Activated CD4-positive, CD25-positive, alpha-beta regulatory T cell (primary cell): ENCODE measurements at places on chromosomes 12 and 14.

DNA sequence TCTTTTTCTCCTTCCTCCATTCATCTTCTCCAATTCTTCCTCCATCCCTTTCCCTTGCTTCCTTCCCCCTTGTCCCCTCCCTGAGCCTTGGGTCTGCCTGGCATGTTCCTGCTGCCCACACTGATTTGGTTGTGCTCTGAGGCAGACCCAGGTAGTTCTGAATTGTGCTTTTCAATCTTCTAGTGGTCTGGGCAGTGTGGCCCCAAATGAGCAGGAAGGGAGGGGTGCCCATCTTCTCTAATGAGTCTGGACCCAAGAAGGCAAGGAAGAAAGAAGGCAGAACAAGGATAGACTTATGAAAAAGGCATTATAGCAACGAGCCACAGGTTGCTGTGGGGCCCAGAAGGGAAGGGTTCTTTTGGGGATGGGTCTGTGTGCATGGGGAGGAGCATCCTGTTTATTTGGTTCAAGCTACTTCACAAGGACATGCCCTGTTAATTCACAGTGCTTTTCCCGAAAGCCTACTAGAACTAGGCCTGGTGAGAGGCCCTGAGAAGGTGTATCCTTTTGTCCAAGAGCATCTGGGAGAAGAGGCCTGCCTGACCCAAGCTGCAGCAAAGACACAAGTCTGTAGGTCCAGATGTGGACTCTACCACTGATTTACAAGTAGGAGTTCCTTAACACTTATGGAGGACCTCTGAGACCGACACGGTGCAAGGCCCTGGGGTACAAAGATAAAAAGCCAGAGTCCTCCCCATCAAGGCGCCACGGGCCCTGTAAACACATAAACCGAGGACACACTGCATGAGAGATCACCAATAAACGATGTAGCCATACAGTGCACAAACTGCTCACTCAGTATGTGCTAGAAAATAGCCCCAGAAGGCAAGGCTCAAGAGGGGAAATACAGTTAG, 1.1 kb upstream of the SUSD6 start:
- DNase-seq = no peak

GRCh38 chr12:122366685-122367475, 55.6 kb downstream of the CLIP1 start:
- no peak for DNase-seq

GRCh38 chr12:95126736-95127135, 53.3 kb upstream of the NR2C1 start:
- no peak for DNase-seq

DNA sequence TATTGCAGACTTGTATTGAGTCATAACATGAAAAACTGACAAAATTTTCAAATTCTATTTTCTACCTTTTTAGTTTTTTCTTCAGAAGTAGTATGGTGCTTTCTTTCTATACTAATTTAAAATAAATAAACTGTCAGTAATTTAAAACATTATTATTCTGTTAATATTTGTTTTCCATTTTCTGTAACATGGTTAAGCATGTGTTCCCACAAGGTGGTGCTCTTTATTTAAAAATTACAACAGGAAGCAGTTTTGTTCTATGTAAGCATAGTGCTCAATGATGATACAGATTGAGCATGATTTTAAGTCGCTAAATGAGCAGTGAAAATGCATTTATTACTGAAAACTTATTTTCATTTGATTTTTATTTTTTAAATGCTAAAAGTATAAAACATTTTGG, 114.6 kb downstream of the PPFIA2 start:
- DNase-seq = no peak

- no peak for DNase-seq
Measured at GRCh38 chr12:99043319-99043914, 398.3 kb downstream of the APAF1 start.

DNA sequence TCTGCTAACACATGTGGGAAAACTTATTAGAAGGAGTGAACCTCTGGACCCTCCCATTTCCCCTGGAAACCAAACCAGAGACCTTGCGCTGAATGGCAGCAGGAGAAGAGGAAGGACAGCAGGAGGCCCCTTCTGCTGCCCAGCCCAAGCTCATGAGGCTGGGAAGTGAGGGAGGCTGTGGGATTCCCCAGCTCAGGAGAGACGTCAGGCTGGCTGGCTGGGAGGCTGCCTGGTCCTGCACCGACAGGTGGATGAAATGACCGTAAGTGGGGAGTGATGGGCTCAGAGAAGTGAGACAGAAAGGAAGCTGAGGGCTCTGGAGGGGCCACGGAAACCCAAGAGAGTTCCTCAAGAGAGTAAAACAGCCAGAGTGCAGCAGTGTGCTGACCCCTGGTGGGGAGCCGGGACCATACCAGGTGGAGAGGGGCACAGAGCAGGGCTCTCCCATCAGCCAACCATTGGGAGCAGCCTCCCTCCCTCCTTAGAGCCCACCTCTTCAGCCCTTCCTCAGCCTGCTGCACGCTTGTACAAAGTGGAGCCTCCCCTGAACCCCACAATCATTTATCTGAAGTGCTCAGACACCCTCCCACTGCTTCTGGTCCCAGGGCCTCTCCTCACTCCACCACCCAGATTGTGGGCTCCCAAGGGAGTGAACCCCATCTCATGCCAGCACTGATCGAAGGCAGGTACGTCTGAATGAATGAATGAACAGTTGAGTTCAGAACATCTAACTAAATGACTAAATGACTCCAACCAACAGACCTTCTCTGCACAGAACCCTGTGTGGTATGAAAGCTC, 14.0 kb downstream of the TAMALIN start:
- DNase-seq = no peak

DNA sequence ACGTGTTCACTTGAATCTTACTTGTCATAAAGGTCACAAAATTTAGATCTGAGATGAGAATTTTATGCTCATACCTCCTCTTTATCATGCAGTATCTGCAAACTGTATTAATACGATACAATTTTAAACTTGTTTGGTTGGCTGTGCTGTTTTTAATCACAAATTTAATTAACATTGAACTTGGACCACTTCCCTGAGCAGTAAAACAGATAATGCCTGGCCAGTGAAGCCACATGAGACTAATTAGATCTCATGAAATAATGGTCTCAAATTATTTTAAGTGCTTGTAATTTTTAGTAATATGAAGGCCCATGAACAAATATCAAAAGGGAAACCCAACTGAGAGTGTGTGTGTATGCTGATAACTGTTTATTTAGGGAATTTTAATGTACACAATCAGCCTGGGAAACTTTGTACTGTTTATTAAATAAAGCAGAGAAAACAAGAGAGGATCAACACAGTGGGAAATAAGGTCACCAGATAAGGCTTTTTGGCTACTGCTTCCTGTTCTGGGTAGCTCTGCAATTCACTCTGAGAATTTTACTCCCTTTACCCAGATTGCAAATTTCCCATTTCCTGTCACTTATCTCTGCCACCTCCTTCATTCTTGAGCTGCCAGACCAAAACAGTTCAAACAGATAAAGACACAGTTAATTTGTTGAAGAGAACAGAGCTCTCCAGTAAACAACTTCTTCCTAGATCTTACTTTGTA, 61.6 kb upstream of the GNPNAT1 start:
- DNase-seq = no peak

- DNase-seq = no peak
Measured at GRCh38 chr14:23863836-23864235, 89.7 kb upstream of the DHRS4 start.

DNA sequence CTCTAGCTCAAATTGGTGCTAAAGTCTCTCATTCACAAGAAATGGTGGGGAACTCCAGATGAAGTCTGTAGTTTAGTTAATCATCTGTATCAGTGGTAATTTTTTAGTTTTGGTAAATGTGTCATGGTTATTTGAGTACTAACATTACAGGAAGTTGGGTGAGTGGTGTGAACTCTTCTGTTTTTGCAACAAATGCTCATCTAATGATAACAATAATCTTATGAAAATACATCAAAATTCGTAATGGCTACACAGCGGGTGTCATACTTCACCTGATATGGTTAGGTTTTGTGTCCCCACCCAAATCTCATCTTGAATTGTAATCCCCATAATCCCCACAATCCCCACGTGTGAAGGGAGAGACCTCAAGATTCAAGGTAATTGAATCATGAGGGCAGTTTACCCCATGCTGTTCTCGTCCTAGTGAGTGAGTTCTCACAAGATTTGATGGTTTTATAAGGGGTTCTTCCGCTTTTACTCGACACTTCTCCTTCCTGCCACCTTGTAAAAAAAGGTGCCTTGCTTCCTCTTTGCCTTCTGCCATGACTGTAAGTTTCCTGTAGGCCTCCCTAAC, 209.3 kb upstream of the FOXN3 start:
- DNase-seq = no peak

GRCh38 chr12:20024194-20024593, 344.1 kb upstream of the PDE3A start:
- no peak for DNase-seq

DNA sequence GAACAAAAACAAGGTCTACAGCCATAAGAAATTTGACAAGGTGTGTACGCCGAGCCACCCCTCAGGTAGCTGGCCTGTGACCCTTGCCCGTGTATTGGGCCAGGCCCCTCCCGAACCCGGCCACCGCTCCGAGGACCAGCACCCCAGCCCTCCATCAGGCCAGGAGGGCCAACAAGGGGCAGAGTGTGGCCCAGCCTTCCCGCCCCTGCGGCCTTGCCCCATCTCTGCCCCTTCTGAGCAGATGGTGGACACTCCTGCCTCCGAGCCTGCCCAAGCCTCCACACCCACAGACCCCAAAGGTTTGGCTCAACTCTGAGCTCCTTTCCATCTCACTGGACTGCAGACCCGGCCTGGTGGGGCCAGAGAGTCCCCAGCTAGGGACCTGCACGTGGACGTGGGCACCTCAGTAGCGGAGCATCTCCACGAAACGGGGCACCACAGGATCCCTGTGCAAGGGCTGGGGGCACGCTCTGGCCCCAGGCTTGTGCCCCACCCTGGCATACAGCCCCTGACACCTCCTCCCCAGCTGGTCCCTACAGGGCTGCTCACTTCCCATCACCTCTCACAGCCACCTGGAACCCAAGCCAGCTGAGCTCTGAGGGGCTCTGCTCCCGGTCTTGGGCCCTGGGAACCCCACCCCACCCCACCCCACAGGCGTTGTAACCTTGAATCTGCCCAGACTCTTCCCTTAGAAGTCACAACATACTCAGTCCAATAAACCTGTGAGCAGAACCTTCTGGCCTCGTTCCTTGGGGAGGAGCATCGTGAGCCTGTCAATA, 3.3 kb downstream of the P2RX2 start:
- DNase-seq = no peak

DNA sequence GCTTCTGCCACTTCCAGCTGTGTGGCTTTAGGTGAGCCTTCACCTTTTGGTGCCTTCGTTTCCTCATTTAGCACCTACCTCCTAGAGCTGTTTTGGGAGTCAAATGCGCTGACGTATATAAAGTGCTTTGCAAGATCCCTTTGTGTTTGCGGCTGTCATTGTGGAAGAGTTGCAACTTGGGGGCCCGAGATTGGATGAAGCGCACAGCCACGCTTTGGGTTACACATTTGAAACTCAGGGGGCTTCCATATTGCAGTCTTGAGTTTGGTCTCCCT, 636 bp upstream of the ARL6IP4 start:
- DNase-seq = no peak
